NCI-H187 (cell line): ENCODE measurements at places on chromosomes 4 and X.

DNA sequence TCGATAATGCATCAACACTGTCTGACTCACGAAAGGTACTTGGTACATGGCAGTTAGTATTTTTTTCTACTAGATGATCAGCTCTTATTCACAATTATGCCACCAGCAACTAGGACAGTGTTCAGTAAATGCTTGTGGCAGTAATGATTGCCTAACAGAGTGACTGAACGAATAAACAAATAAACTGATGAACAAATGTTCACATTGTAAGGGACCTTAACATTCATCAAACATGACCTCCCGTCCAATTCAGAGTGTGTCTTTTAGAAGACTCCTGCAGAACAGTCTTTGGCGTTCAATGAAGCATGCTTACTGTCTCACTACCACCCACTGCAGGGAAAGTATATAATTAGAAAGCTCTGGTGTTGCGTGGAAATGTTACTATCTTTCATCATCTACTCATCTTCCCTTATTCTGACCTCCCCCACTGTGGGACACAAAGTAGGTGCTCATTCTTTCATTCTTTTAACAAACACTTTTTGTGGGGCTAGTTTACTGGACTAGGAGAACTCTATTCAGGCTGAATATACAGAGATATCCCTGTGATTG is 319.3 kb downstream of the RAB28 start:
- no peak for DNase-seq

DNA sequence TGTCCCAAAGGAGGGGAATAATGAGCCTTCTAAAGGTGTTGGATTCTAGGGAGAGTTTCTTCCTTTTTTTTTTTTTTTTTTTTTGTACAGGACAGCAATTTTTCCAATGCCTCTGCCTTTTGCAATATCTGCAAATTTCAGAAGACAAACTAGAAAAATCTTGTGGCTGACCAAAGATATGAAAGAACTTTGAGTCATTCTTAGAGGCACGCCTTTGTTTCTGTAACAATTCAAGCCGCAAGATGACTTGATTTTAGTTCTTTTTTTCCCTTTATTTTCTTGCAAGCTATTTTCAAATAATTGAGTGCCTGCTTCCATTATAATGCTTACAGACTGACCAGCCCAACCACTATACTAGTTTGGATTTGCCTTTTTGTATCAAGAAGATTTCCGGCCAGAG is 47.6 kb upstream of the UXT start:
- DNase-seq, result no peak

GRCh38 chr4:116702949-116703348 is 382.4 kb downstream of the TRAM1L1 start:
- DNase-seq, result no peak

DNA sequence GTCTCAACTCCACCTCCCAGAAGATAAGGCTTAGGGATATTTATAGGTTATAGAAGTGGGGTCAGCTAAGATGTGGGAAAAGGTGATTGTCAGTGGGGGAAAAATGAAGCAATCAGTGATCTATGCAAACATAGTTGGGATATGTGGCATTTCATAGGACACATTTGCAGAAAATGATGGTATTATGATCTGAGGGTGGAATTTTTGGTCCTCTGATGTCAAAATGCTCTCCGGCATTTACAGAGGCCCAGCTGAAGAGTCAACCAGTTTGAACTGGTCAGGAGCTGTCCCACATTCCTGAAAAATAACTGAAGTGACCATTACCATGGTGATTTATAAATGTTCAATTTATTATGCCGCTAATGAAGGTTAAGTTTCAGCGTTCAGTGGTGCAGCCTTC is 12.2 kb upstream of the HPGD start:
- DNase-seq, result no peak

DNA sequence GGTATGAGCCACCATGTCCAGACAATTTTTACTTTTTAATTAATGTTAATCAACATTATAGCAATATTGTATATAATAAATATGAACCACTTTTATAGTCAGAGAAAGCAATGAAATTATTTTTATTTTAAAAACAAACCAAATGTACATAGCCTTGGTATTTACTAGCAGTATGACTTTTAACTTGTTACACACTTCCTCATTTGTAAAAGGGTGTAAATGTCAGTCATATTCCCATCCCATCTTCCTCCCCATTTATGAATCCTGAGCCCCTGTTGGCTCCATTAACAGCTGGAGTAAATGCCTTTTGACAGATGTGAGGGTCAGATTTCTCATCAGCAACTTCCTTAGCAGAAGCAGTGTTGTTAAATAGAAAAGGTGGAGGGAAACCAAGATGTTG is 179.6 kb upstream of the SPRY1 start:
- no peak for DNase-seq

DNA sequence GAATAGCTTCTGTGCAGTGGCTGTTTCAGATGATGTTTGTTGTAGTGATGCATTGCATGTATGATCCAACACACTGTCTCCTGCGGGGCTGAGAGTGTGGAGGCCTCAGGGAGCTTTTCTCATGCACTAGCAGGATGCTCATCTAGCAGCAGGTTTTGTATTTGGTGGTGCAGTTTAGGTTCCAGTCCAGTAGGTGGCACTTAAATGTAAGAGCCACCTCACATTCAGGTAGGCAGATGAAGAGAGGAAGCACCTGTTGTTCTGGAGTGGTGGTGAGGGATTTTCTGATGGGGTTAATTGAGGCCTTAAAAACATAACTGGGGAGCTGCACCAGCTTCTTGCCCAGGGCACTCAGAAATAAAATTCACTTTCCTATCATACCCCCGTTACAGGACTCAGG is 300.9 kb downstream of the SPIN4 start:
- no peak for DNase-seq
